Choroid plexus epithelial cell (primary cell): ENCODE measurements at places on chromosomes 4 and X.

- no peak for DNase-seq
These were observed 2.6 kb upstream of the VSIG4 start for GRCh38 chrX:66042307-66043077.

- DNase-seq, result no peak
These were observed 51.2 kb upstream of the CHRNA9 start for GRCh38 chr4:40283968-40284367.

- DNase-seq, result peak; percentile 7
These were observed 207.8 kb upstream of the CNKSR2 start for GRCh38 chrX:21166272-21166982.

DNA sequence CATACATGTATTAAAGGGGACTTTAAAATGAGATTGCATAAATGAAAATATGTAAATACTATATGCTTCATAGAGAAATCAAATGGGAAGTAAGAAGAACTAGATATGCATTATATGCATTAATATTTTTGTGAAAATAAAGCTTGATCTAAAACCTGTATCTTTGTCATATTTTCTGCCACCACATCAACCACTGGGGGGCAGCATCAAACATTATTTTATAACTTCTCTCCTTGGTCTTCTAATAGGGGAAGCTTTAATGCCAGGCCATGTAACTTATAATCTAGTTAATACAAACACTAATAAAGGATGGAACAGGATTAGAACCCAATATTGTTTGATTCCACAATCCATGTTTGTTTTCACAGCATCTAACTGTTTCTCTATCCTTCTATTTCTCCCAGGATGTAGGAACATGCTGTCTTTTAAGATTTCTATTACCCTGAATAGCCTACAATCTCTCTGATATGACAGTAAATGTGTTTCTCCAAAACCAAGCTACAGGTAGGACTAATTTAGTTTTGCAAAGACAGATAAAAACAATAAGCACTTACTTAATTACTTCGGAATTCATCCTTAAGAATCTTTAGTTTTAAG, 10.0 kb downstream of the QRFPR start:
- peak; percentile 67 for DNase-seq

- DNase-seq, result peak; percentile 91
These were observed 135.6 kb downstream of the CHIC2 start for GRCh38 chr4:53928825-53929224.

- no peak for DNase-seq
These were observed 216.8 kb downstream of the AFAP1 start for GRCh38 chr4:7722766-7723387.

GRCh38 chr4:127229855-127230608, 402.7 kb upstream of the INTU start:
- DNase-seq, result no peak

- DNase-seq, result no peak
These were observed 804.7 kb upstream of the NDST4 start for GRCh38 chr4:115918149-115918548.

GRCh38 chr4:5893004-5893580, at the start of gene CRMP1:
CRMP1 (minus strand) TSS chr4:5893086; CDS start chr4:5892969, 117 bp downstream.
- no peak for DNase-seq

GRCh38 chr4:186191200-186192065, at the start of gene CYP4V2:
CYP4V2 (plus strand) TSS chr4:186191567; CDS start chr4:186191824, 257 bp downstream.
- DNase-seq, result peak; percentile 76

DNA sequence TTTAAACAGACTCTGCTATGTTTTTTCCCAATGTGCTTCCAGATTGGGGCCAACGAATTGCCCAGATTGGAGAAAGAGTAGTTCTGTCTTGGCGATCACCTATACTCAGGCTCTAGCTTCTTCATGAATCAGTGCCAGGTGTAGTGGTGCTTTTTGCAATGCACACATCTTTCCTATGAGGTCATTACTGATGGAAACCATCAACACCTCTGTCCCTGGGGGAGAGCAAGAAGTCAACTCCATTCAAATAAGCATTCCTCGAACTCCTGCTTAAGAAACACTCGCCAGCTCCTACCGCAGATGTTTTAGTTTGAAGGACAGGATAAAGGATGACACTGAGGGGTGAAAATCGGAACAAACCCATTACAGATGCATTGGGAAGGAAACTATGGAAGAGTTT, 156.5 kb upstream of the DKK2 start:
- no peak for DNase-seq

DNA sequence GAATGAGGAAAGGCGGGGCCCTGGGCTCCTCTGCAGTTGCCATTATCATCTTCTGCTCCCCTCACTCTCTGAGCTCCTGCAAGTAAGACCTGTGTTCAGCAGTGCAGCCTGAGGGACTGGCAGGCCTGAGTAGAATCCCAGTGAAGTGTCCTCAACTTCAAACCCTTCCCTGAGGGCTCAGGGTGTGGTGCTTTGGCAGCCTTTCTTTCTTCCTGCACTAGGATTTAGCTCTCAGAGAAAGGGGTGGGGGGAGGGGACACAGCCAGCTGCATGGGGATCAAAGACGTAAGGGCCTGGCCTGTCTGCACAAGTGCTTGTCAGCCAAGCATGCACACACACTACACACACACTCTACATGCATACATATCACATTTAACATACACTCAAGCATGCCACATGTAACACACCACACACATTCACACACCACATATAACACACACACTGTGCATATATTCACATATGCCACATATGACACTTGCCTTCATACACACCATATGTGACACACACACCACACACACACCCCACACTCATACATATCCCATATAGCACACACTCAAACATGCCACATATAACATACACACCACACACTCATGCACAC, 223.4 kb upstream of the RPL34 start:
- no peak for DNase-seq

DNA sequence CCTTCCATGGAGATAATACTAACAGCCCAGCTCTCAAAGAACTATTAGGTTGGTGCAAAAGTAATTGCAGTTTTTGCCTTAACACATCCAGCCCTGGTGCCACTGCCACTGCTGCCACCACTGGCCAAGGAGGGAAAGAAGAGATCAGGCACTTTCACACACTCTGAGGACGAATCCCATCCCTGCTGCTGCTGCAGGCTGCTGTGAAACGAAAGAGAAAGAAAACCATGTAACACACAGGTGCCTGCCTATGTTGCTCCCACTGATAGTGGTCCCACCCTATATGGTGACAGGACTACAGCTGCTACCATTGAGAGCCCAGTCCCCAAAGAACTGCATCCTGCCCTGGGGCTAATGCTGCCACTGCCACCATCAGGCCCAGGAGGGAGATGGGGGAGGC, 35.1 kb downstream of the TMLHE start:
- no peak for DNase-seq

- no peak for DNase-seq
These were observed 578 bp upstream of the DKK2 start for GRCh38 chr4:107036584-107037198.

- no peak for DNase-seq
These were observed 29.5 kb downstream of the ABLIM2 start for GRCh38 chr4:8129136-8129535.

DNA sequence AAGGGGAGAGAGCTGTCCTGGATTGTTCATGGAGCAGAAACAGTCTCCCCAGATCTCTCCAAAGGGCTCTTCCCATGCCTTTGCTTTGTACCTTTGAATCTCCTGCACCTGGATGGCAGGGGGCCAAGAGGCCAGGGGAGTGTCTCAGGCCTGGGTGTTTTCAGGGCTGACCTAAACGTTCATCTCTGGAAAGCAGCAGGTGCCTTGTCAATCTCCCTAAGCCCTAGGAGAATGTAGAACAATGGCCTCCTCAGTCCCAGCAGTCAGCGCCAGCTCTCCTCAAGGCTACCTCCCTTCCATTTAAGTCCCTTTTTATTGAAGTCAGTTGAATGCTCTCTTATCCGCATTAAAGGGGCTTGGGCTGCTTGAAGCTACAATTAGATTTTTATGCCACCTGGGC, 31.2 kb upstream of the NSUN7 start:
- DNase-seq, result no peak

DNA sequence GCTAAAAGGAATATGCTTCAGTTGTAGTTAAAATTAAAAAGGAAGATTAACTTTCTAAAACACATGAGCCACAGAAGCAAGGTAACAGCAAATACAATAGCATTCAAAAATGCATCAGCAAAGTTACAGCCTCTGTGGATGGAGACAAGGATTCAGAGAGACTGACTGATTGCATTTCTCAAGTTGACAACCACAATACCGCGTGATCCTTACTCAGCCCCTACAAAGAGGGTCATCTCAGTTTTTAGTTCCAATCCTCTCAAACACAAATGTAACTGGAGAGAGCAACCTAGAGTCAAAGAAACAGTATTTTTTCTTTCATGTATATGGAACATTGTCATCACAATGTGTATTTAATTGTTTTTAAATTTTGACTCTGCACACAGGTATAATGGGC, 14.2 kb upstream of the C1QTNF7 start:
- no peak for DNase-seq

- DNase-seq, result peak; percentile 56
These were observed at the start of gene CLCN4 for GRCh38 chrX:10156199-10157031. CLCN4 (plus strand) TSS chrX:10156975; CDS start chrX:10185033, 28,058 bp downstream.

DNA sequence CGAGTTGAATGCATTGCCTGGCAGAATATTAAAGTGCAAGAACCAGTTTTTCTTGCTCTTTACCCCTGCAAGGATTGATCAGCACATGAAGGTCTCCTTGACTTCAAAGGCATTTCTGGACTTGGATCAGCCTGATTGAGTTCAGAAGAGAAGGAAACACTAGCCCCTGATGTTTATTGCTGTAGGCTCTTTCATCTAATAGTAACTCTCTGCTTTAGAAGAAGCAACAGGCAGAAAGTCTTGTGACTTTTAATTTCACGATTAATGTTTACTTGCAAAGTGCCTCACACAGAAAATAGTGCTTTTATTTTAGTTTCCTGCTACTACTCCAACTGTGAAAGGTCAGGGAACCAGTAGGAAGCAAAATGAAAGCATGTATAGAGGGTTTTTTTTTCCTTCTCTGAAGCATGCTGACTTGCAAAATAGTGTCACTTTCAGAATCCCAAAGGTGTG, 69.1 kb downstream of the PCDH7 start:
- peak; percentile 33 for DNase-seq

GRCh38 chrX:134676436-134676835, 18.2 kb upstream of the PLAC1 start:
- DNase-seq, result peak; percentile 79

- DNase-seq, result peak; percentile 56
These were observed 882 bp downstream of the MRFAP1 start for GRCh38 chr4:6641164-6641970.

DNA sequence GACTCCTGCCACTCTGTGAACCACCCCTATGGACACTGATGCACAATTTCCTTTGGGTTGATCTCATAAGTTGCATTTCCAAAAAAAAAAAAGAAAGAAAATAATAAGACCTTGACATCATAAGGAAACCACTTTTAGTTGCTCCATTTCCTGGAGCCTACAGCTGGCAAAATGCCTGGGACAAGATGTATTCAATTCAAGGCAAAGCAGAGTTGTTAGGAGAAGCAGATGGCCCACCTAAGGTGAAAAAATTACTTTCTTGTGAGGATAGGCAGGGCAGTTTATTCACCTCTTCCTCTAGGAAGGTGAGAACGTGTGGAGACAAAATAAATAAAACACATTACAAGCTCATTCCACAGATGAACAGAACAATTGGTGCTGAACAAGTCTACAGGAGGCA, 14.1 kb upstream of the SCRG1 start:
- peak; percentile 94 for DNase-seq

DNA sequence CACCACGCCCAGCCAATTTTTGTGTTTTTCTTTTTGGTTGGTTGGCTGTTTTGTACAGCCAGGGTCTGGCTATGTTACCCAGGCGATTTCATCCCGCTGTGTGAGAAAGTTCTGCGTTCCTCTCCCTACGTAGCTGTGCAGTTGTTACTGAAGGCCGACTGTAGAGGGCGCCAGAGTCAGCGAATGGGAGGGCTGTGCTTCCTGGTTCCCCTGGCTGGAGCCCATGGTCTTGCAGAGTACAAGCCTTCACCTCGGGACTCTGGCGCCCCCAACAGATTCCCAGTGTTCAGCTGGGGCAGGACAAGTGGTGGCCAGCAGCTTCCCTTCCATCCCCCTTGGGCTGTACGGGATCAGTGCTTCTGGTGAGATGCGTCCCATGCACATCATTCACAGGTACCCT, 5.6 kb upstream of the CT45A1 start:
- no peak for DNase-seq

DNA sequence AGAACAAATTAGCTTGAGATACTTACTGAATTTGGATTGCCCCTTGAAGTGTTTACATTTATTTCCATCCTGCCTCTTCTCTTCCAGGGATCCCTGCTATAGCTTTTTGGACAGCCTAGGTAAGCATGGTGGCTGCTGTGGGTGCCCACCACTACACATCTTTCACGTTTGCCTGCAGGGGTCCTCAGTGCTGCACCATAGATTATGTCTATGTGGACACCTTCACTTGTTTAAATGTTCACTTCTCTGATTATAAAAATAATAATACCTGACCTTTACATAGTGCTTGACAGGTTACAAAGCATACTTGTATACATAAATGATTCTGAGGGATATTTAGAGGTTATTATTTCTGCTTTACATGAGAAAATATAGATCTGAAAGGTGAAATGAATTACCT, 67.9 kb upstream of the SLC4A4 start:
- DNase-seq, result peak; percentile 33

- DNase-seq, result peak; percentile 11
These were observed 678.2 kb upstream of the FAM241A start for GRCh38 chr4:111466811-111467604.

DNA sequence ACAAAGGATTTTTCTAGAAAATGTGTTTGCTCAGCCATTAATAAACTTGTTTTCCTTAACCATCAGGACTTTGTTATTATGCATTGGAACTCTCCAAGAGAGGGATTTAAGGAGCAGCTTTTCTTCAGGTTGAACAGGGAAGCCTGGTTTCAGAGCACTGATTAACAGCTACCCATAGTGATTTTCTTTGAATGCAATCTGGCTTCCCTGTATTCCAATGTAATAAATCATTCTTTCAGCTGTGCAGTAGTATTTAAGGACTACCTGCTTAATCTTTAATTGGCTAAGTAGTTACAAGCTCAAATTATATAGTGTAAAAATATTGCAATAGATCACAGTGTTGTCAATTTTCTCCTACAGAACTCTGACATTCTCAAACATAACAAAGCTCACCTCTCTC, 77.5 kb downstream of the TMEM156 start:
- no peak for DNase-seq

- DNase-seq, result peak; percentile 26
These were observed 69.6 kb upstream of the C4orf50 start for GRCh38 chr4:6087669-6088341.

DNA sequence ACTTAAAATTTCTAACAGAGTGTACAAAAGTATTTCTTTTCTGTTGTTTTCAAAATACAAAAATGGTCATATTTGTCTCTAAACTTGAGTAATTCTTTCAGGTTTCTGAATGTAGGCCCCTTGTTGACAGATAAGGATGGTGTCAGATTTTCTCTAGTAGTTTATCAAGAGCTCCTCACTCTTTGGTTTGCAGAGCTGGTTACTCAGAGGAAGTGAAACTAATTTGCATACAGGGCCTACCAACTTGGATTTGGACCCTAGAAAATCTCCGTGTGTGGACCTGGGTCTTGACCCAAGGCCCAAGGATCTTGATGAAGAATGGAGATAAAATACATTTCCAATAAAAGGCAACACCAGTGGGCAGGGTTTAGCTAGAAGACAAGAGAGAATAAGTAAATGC, 433 bp upstream of the ADH6 start:
- no peak for DNase-seq

- DNase-seq, result no peak
These were observed 4.2 kb upstream of the CUL4B start for GRCh38 chrX:120564925-120565324.

GRCh38 chr4:54091637-54092404, 8.1 kb upstream of the GSX2 start:
- DNase-seq, result peak; percentile 71
